Stimulated activated CD8-positive, alpha-beta memory T cell treated with anti-CD3 and anti-CD28 coated beads, Interleukin-7, amount 100 ng/mL, for 24 hours (primary cell): ENCODE measurements at places on chromosomes 2 and 18.

- no peak for DNase-seq
These were observed 334.3 kb downstream of the FIGN start for GRCh38 chr2:163401481-163401880.

DNA sequence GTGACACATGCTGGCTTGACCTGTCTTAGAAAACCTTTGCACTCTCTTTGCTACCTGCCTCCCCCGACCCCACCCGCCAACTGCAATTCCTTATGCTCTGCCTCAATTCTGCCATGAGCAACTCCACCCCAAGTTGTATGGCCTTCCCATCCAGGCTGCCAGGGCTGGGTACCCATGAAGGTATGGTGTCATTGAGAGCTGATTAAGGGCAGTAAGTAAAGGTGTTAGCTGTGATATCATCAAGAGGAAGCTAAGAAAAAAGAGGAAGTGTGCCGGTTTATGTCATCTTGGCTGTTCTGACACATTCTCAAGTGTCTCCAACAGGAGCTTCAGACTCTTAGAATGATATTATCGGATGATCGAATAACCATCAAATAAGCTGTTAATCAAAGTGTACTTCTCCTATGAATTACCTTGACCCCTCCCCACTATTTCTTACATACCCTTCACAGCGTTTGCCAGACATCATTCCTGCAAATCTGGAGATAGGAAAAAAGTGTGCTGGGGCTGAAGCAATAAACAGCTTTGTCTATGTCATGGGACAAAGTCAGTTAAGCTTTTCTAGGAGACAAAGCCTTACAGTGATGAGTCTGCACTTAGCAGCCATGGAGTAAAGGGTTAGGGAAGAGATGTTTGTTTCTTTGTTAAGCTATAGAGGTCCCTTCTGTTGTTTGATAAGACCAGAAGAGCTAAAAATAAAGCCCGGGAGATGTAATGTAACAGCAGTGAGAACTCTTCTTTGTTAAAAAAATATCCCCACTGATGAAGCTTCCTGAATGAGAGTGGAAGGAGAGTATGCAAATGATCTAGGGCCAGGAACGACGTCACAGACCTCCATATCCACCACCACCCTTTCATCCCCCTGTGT lies 40.4 kb upstream of the SMAD2 start:
- DNase-seq = no peak

DNA sequence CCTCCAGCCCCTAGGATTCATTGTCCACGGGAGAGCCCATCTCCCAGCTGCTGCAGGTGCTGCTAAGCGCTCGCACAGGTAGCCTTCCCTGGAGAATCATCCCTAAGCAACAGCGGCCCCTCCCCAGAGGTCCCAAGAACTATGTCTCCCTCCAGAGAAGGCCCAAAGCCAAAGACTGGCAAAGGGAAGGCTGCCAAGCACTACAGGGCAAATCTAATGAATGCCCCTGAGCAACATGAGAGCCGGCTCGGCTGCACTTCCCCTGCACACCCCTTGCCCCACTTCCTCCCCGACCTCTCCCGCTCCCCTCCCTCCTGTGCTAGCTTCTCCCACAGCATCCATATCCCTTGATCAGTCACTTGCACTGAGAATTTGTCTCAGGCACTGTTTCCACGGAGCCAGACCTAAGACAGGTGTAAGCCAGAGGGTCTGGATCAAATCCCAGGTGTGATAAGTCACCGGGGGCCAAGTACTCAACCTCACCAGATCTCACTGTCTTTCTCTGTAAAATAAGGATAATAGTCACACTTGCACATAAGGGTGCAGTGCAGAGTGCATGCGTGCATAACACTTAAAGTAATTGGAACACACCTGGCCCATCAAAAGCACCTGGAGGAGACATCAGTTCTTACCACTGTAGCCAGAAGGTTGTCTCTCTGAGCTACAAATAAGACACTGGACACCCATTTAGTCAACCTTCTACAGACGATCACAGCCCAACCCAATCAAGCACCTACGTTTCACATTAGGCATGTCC lies 20.1 kb upstream of the COL6A3 start:
- DNase-seq = no peak

- no peak for DNase-seq
These were observed 56.3 kb downstream of the BOLA3 start for GRCh38 chr2:74091391-74091790.

DNA sequence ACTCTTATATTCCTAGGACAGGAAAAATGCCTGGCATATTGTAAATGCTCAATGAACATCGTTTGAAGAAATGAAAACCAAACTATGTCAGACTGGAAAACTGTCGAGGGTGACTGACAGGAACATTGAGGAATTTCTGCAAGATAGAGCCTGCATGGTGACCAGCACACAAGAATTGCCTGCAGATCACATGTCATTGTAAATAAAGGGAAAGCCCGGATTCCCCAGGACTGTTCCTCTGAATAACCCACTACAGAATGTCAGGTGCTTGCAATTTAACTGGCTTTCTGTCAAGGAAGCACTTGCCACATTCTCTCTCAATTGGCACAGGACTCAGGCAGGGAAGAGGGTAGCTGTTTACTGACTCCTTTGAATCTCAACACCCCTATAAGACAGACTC lies 129.0 kb upstream of the REG3G start:
- no peak for DNase-seq

DNA sequence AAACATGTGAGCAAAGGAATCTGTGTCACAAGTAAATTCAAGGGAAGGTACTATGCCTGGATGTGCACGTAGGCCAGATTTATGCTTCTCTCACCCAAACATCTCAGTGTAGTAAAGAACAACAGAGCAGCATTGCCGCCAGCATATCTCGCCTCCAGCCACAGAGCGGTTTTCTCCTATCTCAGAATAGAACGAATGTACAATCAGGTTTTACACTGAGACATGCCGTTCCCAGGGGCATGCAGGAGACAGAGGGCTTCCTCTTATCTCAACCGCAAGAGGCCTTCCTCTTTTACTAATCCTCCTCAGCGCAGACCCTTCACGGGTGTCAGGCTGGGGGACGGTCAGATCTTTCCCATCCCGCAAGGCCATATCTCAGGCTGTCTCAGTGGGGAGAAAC lies 175.3 kb downstream of the RPIA start:
- no peak for DNase-seq

- no peak for DNase-seq
These were observed 18.8 kb downstream of the TEX44 start for GRCh38 chr2:231611273-231612108.

GRCh38 chr2:173059292-173059691 lies 16.4 kb upstream of the MAP3K20 start:
- no peak for DNase-seq

GRCh38 chr2:239192456-239192855 lies 208.4 kb downstream of the HDAC4 start:
- DNase-seq = no peak

DNA sequence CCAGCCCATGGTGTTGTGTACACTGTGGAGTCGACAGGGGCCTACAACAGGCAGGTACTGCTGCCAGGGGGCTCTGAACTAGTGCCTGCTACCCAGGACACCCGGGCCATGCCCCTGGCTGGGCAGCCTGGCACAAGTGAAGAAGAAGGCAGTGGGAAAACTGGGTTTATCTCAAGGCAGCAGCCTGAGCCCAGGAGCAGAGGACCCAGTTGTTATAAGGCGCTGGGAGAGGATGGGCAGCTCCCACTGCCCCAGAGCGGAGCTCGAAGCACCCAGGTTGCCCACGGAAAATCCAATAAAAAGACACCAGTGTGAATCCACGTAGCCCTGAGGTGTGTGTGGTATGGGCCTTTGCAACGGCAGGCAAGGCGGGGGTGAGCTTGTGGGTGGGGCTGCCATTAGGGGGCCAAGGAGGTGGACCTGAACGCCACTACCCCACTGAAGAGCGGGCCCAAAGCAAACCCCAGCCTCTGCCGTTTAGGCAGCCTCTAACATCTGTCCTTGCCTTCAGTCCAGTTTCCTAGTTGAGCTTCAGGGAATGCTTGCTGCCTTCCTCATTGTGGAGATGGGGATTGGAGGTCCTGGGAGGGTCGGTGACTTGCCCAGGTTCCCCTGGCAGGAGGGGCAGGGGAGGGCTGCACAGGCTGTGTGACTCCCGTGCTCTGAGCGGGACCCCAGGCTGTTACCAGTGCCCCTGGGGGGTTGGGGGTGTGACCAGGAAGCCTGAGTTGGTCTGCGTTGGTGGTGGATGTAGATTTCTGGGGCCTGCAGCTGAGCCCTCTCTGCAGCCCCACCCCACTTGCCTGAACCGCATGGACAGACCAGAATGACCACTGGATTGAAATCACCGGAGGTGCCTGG lies 16.0 kb downstream of the ARID5A start:
- no peak for DNase-seq

GRCh38 chr2:189424961-189425360 lies 16.3 kb upstream of the WDR75 start:
- no peak for DNase-seq

DNA sequence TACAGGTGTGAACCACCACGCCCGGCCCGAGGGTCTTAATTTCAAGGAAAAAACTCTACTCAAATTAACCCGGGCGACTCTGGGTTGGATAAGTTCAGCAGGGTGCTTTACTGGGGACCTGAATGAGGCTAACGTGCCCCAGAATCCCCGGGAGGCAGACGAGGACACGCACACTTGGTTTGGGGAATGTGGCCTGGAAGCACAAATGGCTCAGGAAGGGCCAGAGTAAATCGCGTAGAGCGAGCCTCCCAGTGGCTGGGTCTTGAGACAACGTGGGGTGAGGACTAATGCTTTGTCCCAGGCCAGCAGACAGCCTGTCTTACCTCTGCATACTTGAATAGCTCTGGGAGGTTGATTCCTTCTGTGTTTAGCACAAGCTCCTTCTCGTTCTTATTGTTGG lies 75.8 kb downstream of the POLR1A start:
- no peak for DNase-seq

DNA sequence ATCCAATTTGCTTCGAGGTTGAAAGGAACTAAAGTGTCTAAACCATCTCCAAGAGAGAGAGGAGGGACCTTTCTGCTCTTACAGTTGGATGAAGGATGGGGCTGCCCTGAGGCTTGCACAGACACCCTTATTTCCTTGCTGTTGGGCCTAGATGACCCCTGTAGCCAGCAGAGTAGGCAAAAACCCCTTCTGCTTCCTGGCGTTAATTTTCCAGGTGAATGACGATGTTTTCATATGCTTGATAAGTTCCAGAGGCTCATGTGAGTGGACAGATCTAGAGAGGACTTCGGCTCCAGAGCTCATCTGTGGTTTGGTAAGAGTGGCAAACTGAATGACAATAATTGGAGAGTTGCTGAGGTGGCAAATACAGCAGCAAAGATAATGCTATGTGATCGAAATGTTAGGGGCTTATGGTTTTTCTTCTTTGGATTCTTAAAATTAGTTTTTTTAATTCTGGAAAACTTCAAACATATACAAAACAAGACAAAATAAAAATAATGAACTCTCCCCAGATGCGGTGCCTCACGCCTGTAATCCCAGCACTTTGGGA lies 98.6 kb upstream of the MAP4K3 start:
- no peak for DNase-seq

DNA sequence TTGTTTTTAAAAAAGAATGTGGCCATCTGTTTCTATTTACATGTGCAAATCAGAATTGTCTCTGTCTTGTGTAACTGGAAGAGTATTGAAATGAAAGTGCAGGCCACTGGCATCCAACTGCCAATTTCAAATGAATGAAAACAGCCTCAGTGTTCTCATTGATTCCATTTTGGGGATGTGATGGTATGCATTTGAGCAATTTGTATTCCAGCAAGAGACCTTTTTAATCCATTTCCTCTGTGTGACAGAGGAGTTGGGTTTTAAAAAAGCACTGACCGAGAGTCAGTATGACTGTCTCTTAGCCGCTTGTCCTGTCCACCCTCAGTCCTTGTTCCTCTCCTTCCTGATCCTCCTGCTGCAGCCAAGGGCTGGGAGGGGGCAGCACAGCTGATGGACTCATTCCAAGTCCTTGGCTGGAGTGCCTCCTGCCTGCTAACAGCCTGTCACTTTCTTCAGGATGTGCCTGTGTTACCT lies 50.0 kb downstream of the ASAP2 start:
- no peak for DNase-seq

DNA sequence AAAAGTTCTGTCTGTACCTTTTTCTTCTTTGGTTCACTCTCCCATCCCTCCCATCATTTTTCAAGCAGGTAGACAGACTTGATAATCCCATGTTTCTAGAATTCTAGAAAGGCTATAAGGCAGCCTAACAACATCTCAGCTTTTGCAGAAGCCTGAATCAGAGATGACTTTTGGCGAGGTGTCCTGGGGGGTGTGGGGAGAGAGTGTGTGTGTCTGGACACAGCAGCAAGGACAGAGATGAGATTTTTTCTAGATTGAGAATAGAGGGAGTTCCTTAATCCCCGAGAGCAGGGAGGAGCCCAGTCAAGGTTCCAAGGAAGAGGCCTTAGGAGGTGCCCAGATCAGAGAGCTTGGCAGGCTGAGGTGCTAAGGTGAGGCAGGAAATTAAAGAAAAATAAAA lies 22.0 kb upstream of the LAPTM4A start:
- no peak for DNase-seq

GRCh38 chr2:119549241-119549640 lies 5.0 kb downstream of the CFAP221 start:
- DNase-seq = no peak

GRCh38 chr2:197500503-197501131 lies 438 bp downstream of the HSPE1 start:
- DNase-seq = no peak

- no peak for DNase-seq
These were observed 106.9 kb downstream of the FARSB start for GRCh38 chr2:222548992-222549391.

DNA sequence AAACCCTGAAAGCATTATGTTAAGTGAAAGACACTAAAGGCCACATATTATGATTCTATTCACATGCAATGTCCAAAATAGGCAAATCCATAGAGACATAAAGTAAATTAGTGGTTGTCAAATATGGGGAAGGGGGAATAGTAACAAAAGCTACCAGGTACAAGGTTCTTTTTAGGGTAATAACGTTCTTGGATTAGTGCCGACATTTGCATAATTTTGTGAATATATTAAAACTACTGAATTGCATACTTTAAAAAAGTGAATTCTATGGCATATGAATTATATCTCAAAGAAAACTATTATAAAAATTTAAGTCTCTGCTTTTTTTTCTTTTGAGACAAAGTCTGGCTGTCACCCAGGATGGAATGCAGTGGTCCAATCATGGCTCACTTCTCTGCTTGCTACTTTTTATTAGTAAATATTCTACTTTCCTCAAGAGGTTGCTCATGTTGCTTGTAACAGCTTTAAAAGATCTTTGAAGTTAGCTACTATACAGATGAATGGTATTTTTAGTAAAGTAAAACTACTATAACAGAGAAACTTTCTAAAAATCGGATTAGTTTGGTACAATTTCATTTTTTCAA lies 2.5 kb downstream of the SESTD1 start:
- no peak for DNase-seq

GRCh38 chr2:142323206-142323605 lies 192.4 kb upstream of the LRP1B start:
- DNase-seq = no peak

DNA sequence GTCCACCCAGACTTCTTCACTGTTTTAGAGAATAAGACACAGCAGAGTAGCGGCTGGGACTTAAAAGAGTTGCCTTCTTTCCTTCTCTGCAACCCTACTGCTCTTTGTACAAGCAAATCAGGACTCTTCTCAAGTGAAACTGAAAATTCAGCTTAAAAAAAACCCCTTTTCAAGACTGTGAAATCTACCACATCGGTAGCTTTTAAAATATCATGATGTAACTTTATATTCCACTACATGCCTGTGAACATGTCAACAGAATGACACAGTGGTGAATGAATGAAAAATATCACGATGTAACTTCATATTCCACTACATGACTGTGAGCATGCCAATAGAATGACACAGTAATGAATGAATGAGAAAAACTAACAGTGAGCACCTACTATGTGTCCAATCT lies 53.4 kb downstream of the TCF4 start:
- DNase-seq = no peak

- DNase-seq = no peak
These were observed 77.0 kb upstream of the CNGA3 start for GRCh38 chr2:98269274-98269673.

GRCh38 chr2:40448476-40449079 lies 3.3 kb downstream of the SLC8A1 start:
- no peak for DNase-seq
